ENCODE measurements at places on chromosomes 5 and 9.

DNA sequence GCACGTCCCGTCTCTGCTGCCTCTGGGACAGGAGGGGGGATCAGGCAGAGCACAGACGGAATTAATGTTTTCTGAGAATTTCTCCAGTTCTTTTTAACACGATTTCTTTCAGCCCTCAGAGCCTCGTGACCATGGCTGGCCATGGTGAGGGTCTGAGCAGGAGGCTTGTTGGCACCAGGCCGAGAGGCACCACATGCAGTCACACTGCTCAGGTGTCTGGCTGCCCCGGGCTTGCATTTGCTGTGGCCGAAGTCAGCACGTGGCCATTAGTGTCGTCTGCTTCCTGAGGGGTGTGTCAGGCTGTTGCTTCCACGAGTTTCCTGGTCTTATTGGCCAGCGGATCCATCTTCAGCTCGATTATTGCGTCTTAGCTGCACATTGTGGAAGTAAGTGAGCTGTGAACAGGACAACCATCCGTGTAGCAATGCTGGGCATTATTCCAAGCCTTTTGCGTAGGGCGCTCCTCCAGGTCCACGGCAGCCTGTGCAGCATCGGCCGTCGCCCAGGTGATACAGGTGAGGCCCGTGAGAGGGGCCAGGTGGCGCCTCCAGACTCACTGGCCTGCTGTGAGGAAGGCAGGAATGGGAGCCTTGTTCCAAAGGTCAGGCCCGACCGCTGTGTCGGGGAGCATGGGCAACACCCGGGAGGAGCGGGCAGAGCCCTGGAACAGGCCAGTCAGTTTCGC, 114.2 kb upstream of the CACNA1B start:
- no peak for DNase-seq

DNA sequence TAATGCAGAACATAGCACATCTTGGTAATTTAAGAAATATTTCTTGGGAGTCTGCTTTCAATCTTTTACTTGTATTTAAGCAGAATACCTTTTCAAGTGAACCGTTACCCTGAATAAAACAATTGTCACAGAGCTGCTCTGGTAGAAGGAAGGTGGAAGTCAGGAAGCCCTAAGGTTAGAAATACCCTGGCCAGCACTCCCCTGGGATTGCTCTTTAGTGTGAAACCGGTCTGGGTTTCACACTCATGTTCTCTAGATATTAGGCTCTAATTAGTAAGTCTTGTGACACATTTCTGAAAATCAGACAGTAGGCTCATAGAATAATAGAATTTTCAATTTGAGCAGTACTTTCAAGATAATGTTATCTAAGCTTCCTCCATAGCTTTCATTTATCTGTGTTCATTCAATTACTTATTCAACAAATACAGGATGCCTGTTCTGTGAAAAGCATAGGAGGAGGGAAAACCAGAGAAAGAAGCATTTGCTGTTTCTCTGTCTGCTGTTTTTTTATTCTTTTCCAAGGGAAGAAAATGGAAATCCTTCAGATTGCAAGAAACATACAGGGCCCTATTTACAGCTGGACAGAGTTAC, 825.5 kb downstream of the TLR4 start:
- DNase-seq = no peak

DNA sequence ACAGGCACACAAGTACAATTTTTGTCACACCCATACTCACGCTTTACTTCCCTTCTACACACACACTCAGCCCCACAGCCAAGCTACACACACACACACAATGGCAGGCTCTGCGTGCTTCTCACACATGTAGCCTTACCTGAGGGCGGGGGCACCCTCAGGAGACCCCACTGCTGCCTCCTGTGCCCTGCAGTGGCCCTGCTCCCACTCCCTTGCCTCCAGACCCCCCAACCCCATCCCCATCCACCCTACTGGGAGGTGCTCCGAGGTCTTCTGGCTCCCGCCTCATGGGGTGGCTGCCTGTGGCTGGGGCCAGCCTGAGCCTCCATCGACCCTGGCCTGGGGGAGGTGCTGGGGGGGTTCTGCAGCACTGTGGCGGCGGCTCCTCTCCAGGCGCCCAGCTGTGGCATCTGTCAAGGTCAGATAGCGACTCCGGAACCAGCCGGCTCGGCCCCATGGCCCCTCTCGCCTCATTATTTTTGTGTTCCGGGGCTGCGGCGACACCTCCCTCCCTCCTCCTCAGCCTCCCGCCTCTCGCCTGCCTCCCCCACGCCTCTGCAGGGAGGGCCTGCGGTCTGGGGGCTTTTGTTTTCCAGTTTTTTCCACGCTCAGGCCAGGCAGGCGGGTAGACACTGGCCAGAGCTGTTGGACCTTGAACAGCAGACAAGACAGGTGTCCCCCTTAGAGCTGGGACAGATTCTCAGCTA, 21.7 kb downstream of the CXXC5 start:
- no peak for DNase-seq

- no peak for DNase-seq
Measured at GRCh38 chr5:93600409-93601070, 17.5 kb downstream of the NR2F1 start.

- DNase-seq = no peak
Measured at GRCh38 chr9:126734877-126735276, 70.0 kb upstream of the ZBTB43 start.

GRCh38 chr5:176660530-176660859, 13.2 kb downstream of the TSPAN17 start:
- no peak for DNase-seq

DNA sequence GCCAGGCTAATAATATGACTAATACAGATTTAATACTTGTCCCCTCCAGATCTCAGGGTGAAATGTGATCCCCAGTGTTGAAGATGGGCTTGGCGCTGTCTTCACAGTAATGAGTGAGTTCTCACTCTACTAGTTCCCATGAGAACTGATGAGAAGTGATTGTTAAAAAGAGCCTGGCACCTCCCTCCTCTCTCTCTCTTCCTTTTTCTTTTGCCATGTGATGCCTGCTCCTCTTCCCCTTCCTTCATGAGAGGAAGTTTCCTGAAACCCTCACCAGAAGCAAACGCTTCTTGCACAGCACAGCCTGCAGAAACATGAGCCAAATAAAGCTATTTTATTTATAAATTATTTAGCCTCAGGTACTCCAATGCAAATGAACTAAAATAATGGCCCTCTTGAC, 55.2 kb downstream of the GLDC start:
- DNase-seq = no peak

All from neuronal stem cell (in vitro differentiated cells).